Dermis microvascular lymphatic vessel endothelial cell (primary cell): ENCODE measurements at places on chromosomes 6 and 20.

- no peak for DNase-seq
Observed at GRCh38 chr6:33276581-33276863, 401 bp upstream of the B3GALT4 start.

DNA sequence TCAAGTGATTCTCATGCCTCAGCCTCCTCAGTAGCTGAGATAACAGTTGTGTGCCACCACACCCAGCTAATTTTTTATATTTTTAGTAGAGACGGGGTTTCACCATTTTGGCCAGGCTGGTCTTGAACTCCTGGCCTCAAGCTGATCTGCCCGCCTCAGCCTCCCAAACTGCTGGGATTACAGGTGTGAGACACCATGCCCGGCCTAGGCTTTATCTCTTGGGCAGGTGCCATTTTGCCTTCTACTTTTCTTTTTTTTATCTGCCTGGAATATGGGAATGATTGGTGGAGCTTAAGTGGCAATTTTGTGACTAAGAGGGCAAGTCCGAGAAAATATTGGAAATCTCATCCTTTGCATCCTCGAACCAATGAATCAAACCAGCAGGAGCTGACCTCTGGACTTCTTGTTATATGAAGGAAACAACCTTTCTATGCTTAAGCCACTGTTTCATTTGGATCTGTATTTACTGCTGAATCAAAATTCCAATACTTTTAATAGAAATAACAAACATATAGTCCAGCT lies 128.9 kb upstream of the ZNF217 start:
- no peak for DNase-seq

GRCh38 chr6:52304983-52305390 lies 20.4 kb upstream of the MCM3 start:
- no peak for DNase-seq

- no peak for DNase-seq
Observed at GRCh38 chr6:110037726-110038295, 59.7 kb downstream of the GPR6 start.

GRCh38 chr6:90890683-90891330 lies 303.9 kb upstream of the MAP3K7 start:
- DNase-seq: no peak

- DNase-seq: no peak
Observed at GRCh38 chr6:158703111-158703836, 53.4 kb downstream of the SYTL3 start.
